Stimulated activated CD8-positive, alpha-beta memory T cell treated with anti-CD3 and anti-CD28 coated beads, Interleukin-4, amount 100 ng/mL, for 4 hours (primary cell): ENCODE measurements at places on chromosomes 1 and 21.

DNA sequence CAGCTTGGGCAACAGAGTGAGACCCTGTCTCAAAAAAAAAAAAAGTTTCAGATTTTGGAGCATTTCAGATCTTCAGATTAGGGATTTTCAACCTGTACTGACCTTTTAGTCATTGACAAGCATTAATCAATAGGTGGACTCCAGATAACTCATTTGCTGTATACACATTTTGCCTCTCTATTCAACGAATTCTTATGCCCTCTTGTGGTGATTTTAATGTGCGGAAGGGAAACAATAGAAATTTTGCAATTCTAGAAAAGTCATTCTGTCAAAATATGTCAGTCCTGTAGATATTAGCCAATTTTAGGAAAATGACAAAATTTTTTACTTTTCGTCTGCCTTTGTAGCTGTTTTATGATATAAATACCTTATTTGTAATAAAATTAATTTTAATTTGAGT, 11.6 kb upstream of the OR2G2 start:
- DNase-seq: no peak

DNA sequence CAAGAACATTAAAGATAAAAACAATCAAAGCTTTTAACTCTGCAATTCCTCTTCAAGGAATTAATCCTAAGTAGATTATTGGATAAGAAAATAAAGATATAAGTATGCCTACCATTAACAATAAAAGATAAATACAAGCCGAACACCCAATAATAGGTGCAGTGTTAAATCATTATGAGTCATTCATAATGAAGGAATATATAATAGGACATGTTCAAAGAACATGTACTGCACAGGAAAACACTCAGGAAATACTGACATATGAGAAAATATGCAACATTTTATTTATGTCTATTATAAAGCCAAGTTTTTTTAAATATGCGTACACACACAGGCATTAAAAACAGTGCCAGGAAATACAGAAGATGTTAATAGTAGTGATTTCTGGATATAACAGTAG, 11.1 kb upstream of the EXO1 start:
- DNase-seq: no peak

- DNase-seq: no peak
Observed at GRCh38 chr1:214808845-214809460, 206.0 kb downstream of the CENPF start.

DNA sequence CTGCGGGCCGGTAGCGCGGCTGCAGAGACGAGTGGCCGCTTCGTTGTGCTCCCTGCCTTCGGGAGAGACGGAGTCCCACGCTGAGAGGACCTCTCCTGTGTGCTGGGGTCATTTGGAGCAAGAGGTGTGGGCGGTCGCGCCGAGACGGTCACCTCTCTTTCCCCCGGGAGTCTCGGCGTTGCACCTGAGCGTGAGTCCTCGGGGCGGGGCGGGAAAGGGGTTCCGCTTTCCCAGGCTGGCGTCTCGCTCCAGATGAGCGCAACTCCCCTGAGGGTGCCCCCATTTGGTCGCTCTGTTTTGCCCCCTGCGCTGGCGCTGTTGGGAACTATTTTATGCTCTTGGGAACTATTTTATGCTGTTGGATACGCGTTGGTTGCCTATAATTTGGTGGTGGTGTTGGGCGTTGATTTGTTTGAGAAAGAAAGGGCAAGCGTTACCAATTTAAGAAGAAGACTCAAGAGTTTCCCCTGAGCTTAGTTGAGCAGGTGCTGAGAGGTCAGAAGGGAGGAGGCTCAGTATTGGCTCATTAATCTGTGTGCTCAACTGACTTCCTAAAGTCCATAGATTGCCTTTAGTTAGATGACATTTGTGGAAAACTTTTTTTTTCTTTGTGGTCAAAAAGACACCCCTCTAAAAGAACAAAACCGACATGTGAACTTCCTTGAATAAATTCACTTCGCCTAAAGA, 683 bp downstream of the LRRC8B start:
- DNase-seq: peak; percentile 13

GRCh38 chr1:199302554-199302953, 663.7 kb downstream of the PTPRC start:
- DNase-seq: no peak

GRCh38 chr1:246417813-246418564, 89.1 kb downstream of the SMYD3 start:
- no peak for DNase-seq

DNA sequence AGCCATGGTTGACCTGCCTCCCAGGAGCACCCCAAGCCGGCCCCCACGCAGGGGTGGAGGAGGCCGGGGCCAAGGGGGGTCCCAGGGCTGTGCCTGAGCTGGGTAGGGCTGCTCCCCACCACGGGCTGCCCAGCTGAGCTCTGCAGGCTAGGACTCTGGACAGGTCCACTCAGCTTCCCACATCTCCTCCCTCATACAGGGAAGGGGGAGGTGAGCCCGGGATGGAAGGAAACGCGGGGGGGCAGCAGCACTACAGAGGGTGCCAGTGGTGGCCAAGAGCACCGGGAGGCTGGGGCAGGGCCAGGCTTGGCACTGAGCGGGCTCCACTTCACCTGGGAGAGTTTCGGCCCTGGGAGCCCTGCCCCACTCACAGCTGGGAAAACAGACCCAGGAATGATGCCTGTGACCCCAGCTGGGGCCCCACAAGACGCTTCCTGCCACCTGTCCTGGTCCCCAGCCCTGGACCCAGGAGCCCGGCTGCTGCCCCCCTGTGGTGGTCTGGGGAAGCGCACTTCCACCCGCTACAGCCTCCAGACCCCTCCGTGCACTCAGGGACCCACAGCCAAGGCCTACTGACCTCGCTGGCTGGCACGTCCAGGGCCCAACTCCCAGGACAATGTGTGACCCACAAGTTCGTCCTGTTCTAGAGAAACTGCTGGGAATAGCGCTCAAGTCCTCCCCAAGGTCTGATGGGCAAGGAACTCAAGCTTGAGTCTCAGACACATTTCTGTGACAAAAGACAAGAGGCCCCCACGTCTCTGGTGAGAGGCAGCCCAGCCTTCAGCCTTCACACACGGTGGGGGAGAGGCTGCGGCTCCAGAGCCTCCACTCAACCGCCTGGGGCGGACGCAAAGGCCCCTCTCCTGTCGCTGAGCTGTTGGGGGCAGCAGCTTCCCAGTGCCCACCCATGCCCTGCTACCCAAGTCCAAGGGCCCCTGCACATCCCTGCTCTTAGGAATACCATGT, 3.0 kb downstream of the AURKAIP1 start:
- peak; percentile 53 for DNase-seq

DNA sequence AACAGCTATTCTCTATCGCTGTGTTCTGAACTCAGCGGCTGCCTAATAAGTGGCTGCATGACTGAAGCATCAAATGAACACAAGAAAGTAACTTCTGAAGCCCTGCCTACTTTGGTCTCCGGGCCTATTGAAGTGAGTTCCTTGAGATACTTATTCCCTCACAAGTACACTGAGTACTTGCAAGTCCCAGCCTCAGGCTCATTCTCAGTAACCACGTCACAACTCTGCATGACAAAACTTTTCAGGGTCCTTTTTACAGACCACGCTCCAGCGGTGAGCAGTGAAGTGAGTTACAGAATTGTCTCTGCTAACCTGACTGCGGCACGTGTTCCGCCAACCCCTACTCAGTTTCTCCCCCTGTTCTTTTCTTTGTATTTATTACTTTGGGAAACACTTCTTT, 1342.7 kb upstream of the ADGRL4 start:
- DNase-seq: no peak

- no peak for DNase-seq
Observed at GRCh38 chr21:38861056-38861455, 55.3 kb downstream of the ETS2 start.

DNA sequence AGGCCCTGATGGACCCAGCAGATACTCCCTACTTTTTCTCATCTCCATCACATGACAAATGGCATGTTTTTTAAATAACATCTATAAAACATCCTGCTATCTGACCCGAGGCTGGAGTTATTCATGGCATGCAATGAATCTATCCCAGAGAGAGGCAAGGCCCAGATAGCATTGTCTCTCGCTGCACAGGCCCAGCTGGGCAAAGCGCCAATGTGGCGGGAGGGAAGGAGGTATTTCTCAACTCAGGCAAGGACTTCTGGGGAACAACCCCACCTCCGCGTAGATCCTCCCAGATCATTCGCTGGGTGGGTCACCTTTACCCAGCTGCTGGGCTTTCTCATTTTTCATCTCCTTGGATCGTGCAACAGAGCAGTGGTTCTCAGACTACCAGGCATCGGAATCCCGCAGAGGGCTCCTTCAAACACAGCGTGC, 59.8 kb downstream of the ERG start:
- DNase-seq: no peak

GRCh38 chr1:197149340-197149739, 2.9 kb upstream of the ASPM start:
- DNase-seq: no peak

DNA sequence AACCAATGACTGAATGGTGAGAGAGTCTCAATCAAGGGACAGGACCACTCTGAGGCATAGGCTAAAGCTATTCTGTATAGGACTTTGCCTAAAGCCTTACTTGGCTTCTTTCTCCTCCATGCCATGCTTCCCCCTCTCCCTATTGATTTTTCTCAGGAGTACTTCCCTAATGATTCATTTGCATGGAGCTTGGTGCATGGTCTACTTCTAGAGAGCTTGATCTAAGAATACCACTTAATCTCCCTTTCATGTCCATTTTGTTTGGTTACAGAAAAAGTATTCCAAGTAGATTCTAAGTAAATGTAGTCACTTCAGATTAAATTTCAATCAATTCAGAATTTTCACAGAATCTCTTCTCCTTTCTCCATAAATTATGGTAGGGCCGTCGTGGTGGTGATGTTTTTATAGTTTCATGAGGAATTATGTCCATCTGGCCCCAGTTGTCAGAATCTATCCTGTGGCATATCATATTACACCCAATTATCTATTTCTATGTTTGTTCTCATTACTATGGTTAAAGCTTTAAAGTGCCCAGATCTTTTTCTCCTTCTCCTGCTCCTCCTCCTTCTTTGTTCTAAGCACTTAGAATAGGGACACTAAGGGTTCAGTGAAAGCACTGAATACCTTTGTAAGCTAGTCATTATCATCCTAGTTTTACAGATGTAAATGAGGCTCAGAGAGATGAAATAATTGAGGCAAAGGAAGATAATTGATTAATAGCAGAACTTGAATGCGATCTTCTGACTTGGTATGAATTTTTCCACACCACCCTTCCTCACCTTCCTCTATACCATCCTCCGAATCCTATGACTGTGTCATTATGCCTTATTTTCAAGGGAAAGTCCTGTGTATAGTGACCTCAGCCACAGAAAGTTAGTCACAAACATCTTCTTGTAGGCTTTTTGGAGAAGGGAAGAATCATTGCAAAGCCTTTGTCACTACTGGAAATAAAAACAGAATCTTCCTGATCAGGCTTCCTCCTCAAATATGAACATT, 85.6 kb upstream of the ZRANB2 start:
- no peak for DNase-seq

DNA sequence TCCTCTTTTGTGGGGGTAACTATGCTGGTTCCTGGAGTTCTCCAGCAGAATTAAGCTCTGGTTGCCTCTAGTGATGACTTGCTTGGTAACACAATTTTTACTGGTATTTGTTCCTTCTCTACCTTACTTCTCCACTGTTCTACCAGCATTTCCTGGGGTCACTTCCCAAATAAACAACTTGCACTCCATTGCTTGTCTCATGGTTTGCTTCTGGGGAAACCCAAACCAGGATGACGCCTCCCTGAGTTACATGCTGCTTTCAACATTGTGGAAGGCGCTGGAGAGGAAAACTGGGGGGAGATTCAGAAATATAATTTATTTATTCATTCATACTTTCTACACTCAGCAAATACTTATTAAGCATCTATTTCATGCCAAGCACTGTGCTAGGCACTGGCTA, 55.3 kb upstream of the AK4 start:
- no peak for DNase-seq

DNA sequence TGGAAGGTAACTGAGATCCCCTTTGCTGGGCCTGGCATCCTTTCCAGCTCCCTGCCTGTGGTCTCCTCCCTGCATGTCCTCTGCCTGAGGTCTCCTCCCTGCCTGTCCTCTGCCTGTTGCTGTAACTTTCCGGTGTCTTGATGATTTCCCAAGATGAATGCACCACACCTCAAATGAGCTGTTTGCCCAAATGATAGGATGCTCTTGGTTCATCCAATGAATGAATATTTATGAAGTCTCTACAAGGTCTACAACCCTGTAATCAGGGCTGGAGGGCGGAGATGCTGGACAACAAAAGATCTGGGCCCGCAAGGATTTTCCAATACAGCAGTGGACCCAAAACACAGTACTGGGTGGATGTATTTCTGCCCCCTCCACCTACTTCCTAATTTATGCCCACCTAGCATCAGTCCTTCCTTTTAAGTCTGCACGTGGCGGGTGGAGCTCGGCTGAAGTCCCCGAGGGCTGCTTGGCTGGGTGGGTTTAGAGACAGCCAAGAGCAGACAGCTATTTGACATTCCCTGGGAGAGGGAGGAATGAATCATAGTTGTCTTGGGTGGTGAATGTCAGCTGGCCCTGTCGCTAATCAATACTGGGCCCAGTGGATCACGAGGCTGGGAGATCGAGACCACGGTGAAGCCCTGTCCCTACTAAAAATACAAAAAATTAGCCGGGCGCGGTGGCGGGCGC, 60.3 kb upstream of the GRHL3 start:
- no peak for DNase-seq

GRCh38 chr1:30402031-30402430, 321.4 kb downstream of the MATN1 start:
- DNase-seq: no peak

DNA sequence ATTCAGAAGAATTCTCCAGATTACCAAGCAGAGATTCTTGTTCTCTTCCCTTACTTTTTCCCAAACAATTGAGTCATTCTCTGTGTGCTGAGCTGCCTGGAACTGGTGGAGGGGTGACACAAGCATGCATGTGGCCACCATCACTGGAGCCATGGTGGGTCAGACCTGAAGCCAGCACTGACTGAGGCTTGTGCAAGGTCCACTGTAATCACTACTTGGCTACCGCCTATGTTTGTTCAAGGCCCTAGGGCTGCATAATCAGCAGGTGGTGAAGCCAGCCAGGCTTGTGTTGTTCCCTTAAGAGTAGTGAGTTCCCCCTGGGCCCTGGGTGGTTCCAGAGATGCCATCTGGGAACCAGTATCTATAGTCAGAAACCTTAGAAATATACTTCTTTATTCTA, 183.8 kb downstream of the DNAH14 start:
- no peak for DNase-seq

DNA sequence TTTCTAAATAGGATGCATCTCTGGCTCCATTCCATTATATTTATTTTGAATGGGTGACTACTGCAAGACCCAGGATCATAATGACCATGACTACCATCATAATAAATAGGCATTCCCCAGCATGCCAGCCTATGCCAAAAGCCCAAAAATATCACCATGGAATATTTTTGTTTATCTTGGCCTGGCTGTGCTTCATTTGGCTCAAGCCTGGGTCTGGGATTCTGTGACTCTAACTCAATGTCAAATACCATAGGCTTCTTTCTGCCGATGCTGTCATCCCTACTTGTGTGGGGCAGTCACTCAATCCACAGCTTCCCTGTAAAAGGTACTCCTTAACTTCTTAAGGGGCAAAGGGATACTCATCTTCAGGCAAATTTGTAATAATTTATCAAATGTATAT, 66.6 kb downstream of the DIRAS3 start:
- no peak for DNase-seq

DNA sequence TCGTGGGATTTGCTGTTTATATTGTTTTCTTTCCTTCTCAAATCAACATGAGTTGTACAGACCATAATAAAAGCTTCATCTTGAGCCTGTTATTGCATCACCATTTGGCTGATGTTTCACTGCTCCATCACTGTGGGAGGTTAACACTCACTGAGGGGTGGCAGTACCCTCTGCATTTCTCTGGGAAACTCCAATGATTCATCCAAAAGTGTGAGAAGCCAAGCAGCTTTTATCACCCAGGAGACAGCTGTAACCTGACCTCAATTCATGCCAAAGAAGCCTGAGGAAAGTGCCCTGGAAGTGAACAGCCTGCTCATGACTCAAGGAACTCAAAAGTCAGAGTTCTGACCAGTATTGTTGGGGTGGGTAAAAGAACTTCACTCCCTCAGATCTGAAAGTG, 84.1 kb downstream of the GPR88 start:
- no peak for DNase-seq
